ENCODE measurements at places on chromosomes 6 and 20.

GRCh38 chr6:109791301-109791700 lies 100.2 kb downstream of the FIG4 start:
- DNase-seq, result peak; percentile 15

DNA sequence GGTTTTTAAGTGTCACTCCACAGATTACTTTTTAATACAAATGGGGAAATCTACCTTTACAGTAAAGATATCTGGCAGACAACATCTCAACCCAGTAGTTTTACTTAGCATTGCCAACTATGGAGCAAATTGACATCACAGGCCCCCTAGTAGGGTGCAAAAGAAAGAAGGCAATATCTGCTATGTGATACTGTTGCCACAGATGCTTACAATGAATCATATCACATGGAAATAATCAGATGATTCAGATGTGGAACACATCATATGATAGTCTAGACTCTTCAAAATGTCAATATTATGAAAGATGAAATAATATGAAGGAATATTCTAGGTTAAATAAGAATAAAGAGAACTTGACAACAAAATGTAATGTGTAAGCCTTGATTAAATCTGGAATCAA lies 322.5 kb downstream of the BMP2 start:
- no peak for DNase-seq

DNA sequence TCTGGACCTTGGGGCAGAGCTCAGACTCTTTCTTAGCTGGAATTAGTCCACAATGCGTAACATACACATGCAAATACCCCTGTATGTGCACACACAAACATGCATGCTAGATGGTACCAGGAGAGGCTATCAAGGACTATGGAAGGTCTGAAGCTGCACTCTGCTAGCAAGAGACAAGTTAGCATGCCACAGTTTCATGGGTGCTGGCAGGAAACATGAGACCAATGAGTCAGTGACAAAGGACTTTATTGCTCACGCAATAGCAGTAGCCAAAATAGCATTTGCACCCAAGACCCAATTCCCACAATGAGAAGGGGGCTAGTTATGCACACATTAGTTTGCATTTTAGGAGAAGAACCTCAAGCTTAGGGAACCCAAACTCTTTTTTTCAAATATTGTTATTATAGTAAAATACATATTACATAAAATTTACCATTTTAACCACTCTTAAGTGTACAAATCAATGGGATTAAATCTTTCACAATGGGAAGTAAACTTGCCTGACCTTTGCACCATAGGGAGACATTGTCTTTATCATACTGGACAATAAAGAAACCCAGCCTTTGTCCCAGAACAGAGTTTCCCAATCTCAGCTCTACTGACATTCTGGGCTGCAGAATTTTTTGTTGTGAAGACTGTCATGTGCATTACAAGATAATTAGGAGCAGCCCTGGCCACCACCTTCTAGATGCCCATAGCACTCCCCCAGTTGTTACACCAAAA lies 69.1 kb downstream of the NRSN1 start:
- no peak for DNase-seq

DNA sequence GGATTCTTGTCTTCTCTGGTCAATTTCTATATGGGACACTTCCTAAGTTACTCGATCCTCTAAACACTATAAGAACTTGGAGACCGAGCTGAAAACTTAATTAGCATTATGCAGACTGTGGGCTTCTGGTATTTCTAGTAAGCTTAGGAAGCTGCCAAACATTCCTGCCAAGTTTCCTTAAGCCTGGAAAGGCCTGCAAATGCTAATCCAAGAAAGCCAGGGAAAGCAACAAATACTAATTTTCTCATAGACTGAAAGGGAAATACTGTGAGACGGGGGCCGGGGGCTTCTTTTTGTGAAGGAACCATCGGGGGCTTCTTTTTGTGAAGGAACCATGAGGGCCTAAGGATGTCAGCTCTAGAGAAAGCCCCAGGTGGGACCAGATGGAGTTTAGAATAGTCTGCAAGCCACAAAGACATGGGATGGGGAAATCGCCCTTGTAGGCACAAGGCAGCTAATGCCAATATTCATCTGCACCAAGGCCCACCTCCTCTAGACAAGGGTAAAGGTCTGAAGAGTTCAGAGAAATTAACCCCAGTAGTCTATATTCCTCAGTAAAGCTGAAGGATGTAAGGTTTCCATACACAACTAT lies 332.4 kb upstream of the PRDM1 start:
- DNase-seq, result no peak

DNA sequence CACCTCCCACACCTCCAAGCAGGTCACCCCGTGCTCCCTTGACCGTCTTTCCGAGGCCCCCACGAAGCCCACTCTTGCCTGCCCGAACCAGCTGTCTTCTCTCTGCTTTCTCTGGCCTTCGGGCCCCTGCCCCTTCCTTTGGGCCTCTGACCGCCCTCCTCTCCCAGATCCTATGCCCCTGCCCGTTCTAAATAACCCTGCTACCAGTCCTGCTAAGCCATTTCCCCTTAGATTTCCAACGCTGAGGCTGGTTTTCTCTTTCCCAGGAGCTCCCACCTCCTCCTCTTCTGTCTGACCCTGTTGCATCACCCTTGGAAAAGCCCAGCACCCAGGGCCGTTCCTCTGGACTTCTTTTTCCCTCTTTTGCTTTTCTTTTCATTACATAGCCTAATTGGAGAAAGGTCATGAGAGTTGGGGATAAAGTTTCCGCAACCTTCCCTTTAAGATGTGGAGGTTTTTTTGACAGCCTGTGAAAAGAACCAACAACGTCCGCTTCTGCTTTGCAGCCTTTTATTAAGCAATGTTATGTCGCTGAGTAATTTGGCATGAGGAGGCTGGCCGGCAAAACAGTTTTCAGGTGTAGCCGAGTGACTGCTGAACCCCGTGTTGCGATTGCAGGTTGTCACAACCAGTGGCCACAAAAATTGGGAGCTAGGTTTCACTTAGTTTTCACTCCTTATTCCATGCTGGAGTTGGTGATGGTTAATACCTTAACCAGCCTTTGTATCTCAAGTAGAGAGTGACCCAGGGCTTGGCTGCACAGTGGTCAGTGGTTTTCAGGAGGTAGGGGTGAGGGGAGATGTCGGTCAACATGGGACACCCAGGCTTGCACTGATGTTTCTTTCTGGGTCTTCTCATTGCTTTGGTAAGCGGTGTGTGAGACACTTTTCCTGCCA lies 970 bp downstream of the BLTP3A start:
- DNase-seq, result no peak

- peak; percentile 2 for DNase-seq
Observed at GRCh38 chr6:22326500-22326899, 29.7 kb upstream of the PRL start.

DNA sequence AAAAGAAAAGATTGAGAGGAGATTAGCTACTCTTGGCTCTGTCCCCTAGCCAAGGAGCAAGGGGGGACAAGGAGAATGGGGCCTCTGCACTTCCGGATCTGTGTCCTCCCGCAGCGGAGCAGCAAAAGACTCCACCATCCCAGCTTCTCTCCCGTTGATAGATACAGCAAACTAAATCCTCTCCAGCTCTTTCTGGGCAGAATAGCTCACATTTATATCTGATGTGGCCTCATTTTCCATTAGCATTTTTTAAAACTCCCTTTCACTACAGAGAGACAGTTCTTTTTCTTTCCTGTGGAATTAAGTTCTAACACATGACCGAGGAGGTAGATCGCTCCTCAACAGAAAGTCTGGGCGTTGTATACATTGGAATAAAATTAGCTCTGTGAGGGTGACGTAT lies 260.9 kb upstream of the SOX4 start:
- no peak for DNase-seq

DNA sequence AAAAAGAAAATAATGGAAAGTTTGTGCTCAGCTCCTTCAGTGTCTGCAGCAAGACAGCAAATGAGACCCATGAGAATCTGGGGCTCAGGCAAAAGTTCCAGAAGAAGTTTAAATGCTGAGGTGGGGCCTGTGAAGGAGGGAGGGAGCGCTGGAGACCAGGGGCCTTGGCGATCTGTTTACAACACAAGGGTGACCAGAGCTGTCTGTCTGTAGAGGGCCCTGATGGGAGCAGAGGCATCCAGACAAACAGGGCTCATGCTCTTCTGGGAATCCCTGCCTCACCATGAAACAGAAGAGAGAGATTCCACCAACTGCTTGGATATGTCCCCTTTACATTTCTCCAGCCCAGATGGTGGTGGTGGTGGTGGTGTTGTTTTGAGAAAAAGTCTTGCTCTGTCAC lies 79.3 kb upstream of the SHLD1 start:
- no peak for DNase-seq

DNA sequence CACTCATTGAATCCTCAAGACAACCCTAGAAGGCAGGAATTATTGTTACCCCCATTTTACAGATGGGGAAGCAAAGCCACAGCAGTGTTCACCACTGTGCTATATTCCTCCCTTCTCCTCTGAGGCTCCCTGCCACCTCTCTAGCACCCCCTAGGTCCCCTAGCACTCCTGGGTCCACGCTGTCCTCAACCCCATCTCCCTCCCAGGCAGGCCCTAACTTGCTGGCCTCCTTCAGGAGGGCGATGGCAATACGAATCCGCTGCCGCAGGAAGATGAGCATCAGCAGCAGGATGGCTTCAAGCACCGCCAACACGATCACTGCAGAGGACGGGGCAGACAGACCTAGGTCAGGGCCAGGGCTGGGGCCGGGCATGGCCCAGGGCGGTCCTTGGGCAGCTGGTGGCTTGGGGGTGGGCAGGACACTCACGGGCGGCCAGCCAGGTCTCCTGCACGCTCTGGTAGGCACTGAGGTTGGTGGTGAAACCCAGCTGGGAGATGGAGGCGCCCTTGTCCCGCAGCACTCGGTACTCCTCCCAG lies 7.8 kb upstream of the NEU1 start:
- DNase-seq, result no peak

- no peak for DNase-seq
Observed at GRCh38 chr6:158431036-158431435, 118.8 kb downstream of the TULP4 start.

GRCh38 chr6:143328876-143329275 lies 121.6 kb downstream of the ADAT2 start:
- no peak for DNase-seq

DNA sequence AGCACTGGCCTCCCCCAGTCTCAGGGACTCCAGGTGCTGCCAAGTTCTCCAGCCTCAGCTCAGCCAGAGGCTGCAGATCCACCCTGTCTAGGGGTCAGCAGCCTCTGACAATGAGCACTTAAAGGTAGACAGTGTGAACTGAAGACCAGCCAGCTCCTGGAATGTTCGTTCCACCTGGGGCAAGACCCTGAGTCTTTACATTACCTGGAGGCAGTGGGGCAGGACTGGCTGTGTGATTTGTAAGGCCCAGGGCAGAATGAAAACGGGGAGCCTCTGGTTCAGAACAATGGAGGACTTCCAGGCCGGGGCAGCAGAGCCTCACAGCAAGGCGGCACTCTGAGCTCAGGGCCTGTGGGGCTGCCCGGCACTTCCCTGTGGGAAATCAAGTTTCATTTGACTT lies 65.0 kb downstream of the CTCFL start:
- DNase-seq, result no peak

DNA sequence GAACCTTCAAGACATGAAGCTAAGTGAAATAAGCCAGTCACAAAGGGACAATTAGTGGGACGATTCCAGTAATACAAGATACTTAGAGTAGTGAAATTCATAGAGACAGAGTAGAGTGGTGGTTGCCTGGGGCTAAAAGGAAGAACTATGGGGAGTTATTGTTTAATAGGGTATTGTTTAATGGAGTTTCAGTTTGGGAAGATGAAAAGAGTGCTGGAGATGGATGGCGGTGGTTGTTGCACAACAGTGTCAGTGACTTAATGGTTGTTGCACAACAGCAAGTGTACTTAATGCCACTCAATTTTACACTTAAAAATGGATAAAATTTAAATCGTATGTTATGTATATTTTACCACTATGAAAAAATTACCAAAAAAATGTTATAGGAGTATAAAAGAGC lies 209.7 kb upstream of the TENT5A start:
- no peak for DNase-seq

GRCh38 chr6:139762587-139763031 lies 388.2 kb upstream of the CITED2 start:
- DNase-seq, result no peak

GRCh38 chr6:26594730-26595632 lies 1.8 kb upstream of the ABT1 start:
- no peak for DNase-seq

GRCh38 chr20:50304501-50304856 lies 113.8 kb downstream of the CEBPB start:
- DNase-seq, result no peak

- DNase-seq, result no peak
Observed at GRCh38 chr6:19309661-19310060, 527.5 kb upstream of the ID4 start.

DNA sequence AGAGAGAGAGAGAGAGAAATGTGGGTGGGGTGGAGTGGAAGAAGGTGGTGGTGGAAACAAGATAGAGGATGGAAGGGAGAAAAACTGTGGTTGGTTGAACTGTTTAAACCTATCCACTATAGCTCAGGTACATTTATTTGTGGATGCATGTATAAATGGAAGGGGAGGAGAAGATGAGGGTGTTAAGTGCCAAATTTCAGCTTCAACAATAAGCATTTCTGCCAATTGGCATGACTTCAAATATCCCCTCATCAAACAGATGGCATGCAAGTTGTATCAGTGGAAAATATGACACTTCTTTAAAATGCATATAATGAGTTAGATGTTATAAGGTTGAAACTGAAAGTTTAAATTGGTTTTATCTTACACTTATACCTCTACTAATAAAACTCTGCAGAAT lies 216.1 kb downstream of the LMBRD1 start:
- no peak for DNase-seq

DNA sequence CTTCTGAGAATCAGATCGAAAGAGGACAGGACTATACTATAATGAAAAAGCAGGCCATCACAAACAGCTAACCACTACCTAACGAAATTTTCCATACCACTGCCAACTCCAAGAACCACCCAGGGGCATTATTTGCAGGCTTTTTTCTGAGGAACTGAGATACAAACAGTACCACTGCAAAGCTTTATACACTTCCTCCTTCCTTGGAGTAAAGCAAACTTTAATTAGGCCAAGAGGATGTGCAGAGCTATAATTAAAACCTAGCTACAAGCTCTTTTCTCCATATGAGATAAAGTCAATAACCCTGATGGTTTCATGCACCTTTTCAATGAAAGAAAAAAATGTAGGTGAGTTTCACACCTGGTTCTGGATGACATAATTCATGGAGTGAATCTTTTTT lies 68.5 kb downstream of the ELOVL5 start:
- no peak for DNase-seq
